A673 (cell line): ENCODE measurements at places on chromosomes 5 and 9. TPM values are rescaled to one million over a fixed set of nuclear protein-coding genes. Genes with fewer than 3 reads are reported as not detected.

DNA sequence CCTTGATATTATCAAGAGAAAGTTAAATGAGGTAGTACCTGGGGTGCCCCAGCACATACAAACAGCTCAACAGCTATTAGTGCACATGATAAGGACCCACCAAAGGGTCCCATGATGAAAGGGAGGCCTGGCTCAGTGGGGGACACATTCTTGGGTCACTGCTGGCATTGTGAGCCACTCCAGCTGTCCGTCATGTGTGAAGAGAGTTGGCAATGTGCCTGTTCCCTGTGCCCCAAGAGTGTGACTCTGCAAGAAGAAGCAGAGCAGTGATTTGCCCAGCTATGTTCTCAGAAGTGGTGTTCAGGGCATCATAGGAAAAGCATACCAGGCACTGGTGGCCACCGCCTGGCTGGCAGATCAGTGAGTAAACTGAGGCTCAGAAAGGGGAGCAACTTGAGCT lies 37.1 kb upstream of the TDRD7 start:
- DNase-seq: no peak

GRCh38 chr9:123620239-123620638 lies 264.2 kb downstream of the CRB2 start:
- DNase-seq: no peak

- DNase-seq: peak; percentile 1
These were observed 176.0 kb upstream of the TLE4 start for GRCh38 chr9:79395755-79396154.

TSSK1B gene
- total RNA-seq: not detected in 2 replicates

PCDHA3 gene
- 2.6 and 3.2 TPM in 2 replicates for total RNA-seq
